ENCODE measurements at places on chromosomes 2 and 18. TPM values are rescaled to one million over a fixed set of nuclear protein-coding genes. Genes with fewer than 3 reads are reported as not detected.

DNA sequence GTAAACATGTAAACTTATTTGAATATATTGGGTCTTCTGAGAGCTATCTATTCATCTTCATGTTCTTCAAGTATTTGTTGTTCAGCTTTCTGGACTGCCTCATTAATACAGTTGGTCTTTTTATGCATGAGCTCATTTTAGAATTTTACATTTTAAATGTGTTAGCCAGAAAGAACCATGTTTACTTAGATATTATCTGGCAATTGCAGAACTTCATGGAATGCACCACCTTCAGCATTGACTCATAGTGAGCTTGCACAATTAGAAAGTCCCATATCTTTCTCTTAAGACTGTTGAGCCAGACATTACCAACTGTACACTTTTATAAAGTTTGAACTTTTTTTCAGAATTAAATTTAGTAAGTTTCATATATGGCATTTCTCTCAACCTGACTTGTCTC, 536.7 kb downstream of the RIT2 start:
- no peak overlapping the region for H3K27ac ChIP-seq
- peaks cover 7% of the 10 kb centered on the region for H3K4me1 ChIP-seq
- no peaks in the 10 kb centered on the region for H3K36me3 ChIP-seq
- H3K27me3 ChIP-seq: no peaks in the 10 kb centered on the region

The ASPRV1 gene
- 1.7 TPM for total RNA-seq

DNA sequence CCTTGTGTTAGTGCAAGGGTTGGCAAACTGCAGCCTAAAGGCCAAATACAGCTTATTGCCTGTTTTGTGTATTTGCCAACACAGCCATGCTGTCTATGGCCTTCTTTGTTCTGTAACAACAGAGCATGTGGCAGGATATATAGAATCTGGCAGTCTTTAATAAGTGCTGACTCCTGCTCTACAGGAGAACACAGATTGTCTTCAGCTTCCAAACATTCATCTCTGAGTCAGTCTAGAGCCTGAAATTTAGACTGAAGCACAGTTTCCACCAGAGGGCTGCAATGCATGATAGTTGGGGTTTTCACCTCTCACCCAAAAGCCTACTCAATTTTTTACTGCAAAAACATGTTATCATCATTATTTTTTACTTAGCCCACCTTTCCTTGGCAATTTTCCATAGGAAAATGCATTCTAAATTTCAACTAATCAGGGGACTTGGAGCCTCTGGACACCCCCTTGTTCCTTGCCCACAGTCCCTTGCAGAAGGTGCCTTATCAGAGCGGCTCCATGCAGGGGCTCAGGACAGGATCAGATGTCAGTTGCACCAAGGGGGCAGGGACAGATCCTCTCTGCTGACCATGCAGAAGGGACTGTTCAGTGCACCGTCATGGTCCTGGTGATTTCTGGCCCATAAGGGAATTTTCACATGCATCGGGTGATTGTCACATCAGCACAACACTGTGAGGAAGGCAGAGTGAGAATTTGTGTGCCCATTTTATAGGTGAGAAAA, 12.4 kb downstream of the IL37 start:
- no peak overlapping the region for H3K4me3 ChIP-seq
- DNase-seq: no peak
- H3K4me1 ChIP-seq: no peaks in the 10 kb centered on the region
- no peaks in the 10 kb centered on the region for H3K27me3 ChIP-seq

GRCh38 chr2:147595200-147595599, 249.6 kb upstream of the ACVR2A start:
- no peaks in the 10 kb centered on the region for H3K27me3 ChIP-seq
- no peak overlapping the region for H3K4me3 ChIP-seq
- peaks cover 34% of the 10 kb centered on the region for H3K4me1 ChIP-seq

- no peak overlapping the region for H3K27ac ChIP-seq
- no peaks in the 10 kb centered on the region for H3K4me1 ChIP-seq
- no peak for DNase-seq
- H3K4me3 ChIP-seq: no peak overlapping the region
- H3K27me3 ChIP-seq: no peaks in the 10 kb centered on the region
Measured at GRCh38 chr2:66013456-66013855, 421.5 kb upstream of the MEIS1 start.

GRCh38 chr2:32777714-32778113, 149.9 kb downstream of the TTC27 start:
- no peaks in the 10 kb centered on the region for H3K27me3 ChIP-seq
- no peaks in the 10 kb centered on the region for H3K36me3 ChIP-seq
- no peak overlapping the region for H3K27ac ChIP-seq
- H3K4me3 ChIP-seq: no peak overlapping the region
- DNase-seq: no peak

GRCh38 chr18:35880788-35881455, 91.6 kb upstream of the RMP24 start:
- H3K36me3 ChIP-seq: no peaks in the 10 kb centered on the region
- H3K27me3 ChIP-seq: no peaks in the 10 kb centered on the region
- no peak overlapping the region for H3K4me3 ChIP-seq
- peak; percentile 62 for DNase-seq
- H3K4me1 ChIP-seq: no peaks in the 10 kb centered on the region

The SLC19A3 gene
- total RNA-seq: 0.97 TPM

The FAP gene
- total RNA-seq: 10.8 TPM

The CDH2 gene
- total RNA-seq: 10.9 TPM

DNA sequence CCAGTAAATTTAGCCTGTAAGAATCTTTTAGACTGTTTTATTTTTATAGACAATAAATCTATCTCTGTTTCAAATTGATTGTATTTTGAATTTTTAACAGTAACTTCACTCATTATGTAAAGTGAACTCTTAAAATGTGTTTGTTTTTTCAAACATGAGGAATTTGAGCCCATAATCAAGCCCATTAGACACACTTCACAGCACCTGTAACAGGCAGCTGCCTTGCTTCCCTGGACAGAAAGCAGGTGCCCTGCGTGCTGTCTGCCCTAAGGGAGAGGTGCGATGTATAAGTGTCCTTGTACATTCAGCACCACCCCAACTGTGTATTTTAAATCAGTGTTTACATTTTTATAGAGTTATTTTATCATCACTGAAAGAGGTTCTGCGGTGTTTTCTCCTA, 186.5 kb upstream of the TPO start:
- no peak overlapping the region for H3K27ac ChIP-seq
- H3K4me3 ChIP-seq: no peak overlapping the region
- H3K4me1 ChIP-seq: no peaks in the 10 kb centered on the region
- H3K36me3 ChIP-seq: no peaks in the 10 kb centered on the region
- H3K27me3 ChIP-seq: no peaks in the 10 kb centered on the region

GRCh38 chr2:121089166-121089510, 195.9 kb downstream of the TFCP2L1 start:
- H3K4me3 ChIP-seq: no peak overlapping the region
- no peak overlapping the region for H3K27ac ChIP-seq
- peaks cover 11% of the 10 kb centered on the region for H3K4me1 ChIP-seq
- DNase-seq: no peak
- peaks cover 18% of the 10 kb centered on the region for H3K27me3 ChIP-seq

GRCh38 chr2:74816540-74817303, 17.2 kb upstream of the HK2 start:
- H3K4me1 ChIP-seq: peaks cover 14% of the 10 kb centered on the region
- peak; percentile 37 for DNase-seq
- no peaks in the 10 kb centered on the region for H3K36me3 ChIP-seq
- no peaks in the 10 kb centered on the region for H3K27me3 ChIP-seq
- H3K27ac ChIP-seq: no peak overlapping the region

- no peak for DNase-seq
- H3K27me3 ChIP-seq: no peaks in the 10 kb centered on the region
- H3K4me3 ChIP-seq: no peak overlapping the region
Measured at GRCh38 chr2:152475982-152476381, 141.0 kb downstream of the FMNL2 start.

- H3K27ac ChIP-seq: peak overlapping the region; percentile 85
- H3K4me1 ChIP-seq: peaks cover 71% of the 10 kb centered on the region
- no peaks in the 10 kb centered on the region for H3K27me3 ChIP-seq
- no peaks in the 10 kb centered on the region for H3K36me3 ChIP-seq
- DNase-seq: no peak
Measured at GRCh38 chr2:37781028-37781427, 109.6 kb upstream of the CDC42EP3 start.

DNA sequence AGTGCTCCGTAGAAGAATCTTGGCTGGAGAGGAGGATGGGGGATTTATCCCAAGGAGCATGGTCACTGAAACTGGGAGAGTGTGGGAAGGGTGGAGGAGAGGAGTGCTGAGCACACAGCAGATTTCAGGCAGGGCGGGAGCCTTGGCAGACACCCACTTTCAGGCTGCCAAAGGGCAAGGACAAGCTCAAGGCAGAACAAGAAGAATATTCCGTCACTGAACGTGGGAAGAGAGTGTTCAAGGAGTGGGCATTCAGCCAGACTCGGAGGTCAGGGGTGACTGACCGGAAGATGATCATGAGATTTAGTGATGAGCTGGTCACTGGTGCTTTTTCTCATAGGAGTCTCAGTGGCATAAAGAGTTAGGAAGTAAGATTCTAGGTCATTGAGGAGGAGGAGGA, 136.2 kb upstream of the RASGRP3 start:
- no peaks in the 10 kb centered on the region for H3K27me3 ChIP-seq
- no peak overlapping the region for H3K4me3 ChIP-seq
- peaks cover 13% of the 10 kb centered on the region for H3K4me1 ChIP-seq
- H3K27ac ChIP-seq: no peak overlapping the region

GRCh38 chr2:237444071-237444470, 30.1 kb upstream of the COL6A3 start:
- DNase-seq: no peak
- H3K27me3 ChIP-seq: no peaks in the 10 kb centered on the region
- H3K4me3 ChIP-seq: no peak overlapping the region
- no peak overlapping the region for H3K27ac ChIP-seq
- H3K4me1 ChIP-seq: peaks cover 30% of the 10 kb centered on the region
- H3K36me3 ChIP-seq: no peaks in the 10 kb centered on the region

DNA sequence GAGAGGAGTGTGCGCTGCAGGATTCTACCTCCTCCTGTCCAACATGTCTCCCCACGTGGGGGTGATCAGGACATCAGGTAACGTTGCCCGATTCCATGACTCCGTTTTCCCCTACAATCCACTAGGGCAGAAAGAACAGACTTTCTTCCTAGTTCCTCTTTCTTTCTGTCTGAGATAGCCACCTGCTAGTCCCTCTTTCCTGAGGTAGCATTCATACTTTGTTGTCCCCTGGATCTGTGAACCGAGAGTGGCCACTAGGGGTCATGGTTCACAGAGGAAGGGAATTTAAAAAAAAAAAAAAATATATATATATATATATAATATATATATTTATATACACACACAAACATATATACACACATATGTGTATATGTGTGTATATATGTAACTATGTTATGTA, 210.0 kb upstream of the ZNF521 start:
- H3K4me1 ChIP-seq: no peaks in the 10 kb centered on the region
- no peak overlapping the region for H3K4me3 ChIP-seq
- no peaks in the 10 kb centered on the region for H3K36me3 ChIP-seq
- H3K27ac ChIP-seq: no peak overlapping the region
- H3K27me3 ChIP-seq: no peaks in the 10 kb centered on the region

The FAM228A gene
- total RNA-seq: 1.1 TPM

GRCh38 chr2:41723526-41723925, 324.3 kb upstream of the PKDCC start:
- H3K4me1 ChIP-seq: no peaks in the 10 kb centered on the region
- no peaks in the 10 kb centered on the region for H3K27me3 ChIP-seq
- DNase-seq: no peak
- H3K36me3 ChIP-seq: no peaks in the 10 kb centered on the region

The SERPINB13 gene
- total RNA-seq: not detected

DNA sequence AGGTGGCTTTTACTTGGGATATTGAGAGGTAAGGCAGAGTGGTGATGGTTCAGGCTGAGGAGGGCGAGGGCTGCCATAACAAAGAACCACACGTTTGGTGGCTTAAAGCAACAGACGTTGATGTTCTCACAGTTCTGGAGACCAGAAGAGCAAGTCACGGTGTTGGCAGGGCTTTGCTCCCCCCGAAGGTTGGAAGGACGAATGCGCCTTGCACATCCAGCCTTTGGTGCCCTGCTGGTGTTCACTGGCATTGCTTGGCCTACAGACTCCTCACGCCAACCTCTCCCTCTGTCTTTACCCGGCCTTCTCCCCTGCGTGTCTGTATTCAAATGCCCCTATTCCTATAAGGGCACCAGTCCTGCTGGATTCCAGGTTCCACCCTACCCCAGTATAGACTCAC, 125.4 kb downstream of the TPO start:
- no peaks in the 10 kb centered on the region for H3K27me3 ChIP-seq
- DNase-seq: no peak
- no peak overlapping the region for H3K27ac ChIP-seq
- H3K4me3 ChIP-seq: no peak overlapping the region
- H3K4me1 ChIP-seq: no peaks in the 10 kb centered on the region
- H3K36me3 ChIP-seq: no peaks in the 10 kb centered on the region

Data from esophagus muscularis mucosa (tissue), 4 donors.